ENCODE measurements at places on chromosomes 6 and 20.

- DNase-seq: no peak
Observed at GRCh38 chr20:53023732-53024520, 51.8 kb downstream of the TSHZ2 start.

- DNase-seq: no peak
Observed at GRCh38 chr6:137283940-137284810, 65.0 kb upstream of the IFNGR1 start.

DNA sequence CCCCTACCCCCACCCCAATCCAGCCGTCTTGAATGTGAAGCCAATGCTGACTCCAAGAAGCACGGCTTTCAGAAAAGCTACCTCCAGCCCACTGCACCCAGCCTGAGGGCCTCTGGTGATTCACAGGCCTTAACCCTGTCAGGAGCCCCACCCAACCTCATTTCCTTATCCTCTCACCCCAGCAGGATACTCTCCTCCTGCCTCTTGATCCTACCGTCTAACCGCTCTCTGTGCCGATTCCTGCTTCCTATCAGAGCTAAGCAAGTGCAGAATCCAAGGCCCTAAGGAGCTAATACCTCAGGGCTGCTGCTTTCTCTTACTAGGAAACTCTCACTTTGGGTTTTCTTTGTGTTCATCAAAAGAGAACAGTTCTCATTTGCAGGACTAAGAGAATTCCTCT lies 47.2 kb downstream of the TRERF1 start:
- DNase-seq: no peak

DNA sequence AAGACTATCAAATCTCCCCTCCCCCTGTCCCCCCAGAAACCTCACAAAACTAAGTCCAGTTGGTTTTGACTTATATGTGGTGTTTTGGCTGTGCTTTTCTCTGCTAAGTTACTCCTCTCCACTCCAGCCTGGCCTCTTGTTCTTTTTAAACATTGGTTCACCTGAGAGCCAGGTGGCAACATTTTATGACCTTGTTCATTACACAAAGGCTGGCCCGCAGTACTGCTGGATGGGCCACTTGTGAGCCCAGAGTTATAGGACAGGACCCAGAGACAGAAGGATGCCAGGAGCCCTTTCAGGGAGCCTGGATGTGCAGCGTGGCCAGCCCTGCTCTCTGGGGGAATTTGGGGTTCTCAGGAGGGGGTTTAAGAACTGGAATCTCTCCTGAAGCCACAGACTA lies 90.0 kb downstream of the RAMACL start:
- DNase-seq: no peak

DNA sequence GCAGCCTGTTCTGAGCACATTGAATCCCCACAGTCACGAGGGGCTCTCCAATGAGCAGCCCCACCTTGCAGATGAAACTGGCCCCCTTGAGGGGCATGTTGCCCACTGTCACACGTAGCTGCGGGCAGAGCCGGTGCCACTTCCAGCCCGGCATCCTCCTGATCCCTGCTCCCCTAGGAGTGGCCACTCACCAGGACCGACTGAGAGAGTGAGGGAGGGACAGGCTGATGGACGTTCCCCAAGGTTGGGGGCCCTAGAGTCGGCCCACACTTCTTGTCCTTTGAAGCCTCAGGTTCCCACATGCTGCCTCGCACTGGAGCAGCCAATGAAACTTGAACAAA lies 10.5 kb downstream of the ENTPD6 start:
- DNase-seq: no peak

DNA sequence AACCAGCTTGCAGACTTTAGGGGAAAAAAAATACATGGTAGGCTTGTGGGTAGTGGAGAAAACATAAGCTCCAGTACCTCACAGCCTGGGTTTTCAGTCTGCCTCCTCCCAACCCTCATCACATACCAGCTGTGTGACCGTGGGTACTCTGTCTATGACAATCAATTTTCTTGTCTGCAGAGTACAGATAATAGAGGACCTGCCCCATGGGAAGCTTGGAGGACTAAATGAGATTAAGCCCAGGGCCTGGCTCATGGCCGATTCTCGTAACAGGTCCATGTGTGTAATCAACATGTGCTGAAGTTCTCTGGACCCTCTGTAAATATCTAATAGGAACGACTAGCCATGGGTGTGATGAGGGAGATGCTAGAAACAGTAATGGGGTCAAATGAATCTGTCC lies 34.0 kb downstream of the NT5E start:
- DNase-seq: no peak

GRCh38 chr6:108675226-108676200 lies 114.8 kb downstream of the FOXO3 start:
- DNase-seq: no peak

GRCh38 chr6:133748628-133749027 lies 140.3 kb upstream of the TCF21 start:
- DNase-seq: no peak

- no peak for DNase-seq
Observed at GRCh38 chr20:10781526-10781925, 107.7 kb upstream of the JAG1 start.

DNA sequence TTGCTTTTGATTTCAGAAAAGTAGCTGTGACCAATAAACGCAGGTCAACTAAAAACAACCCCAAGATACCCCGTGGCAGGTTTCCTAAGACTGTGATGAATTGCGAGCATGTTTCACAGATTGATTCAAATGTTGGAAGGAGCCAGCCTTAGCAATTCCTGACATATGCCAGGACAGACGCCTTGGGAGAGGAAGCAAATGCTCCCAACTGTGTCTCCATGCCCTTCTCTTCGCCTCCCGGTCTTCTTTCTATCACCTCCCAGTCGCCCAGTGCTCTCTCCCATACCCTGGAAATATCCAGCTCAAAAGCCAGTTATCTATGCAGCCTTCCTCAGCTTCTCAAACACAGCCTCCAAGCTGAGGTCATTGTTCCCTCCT lies 32.0 kb downstream of the KIAA0319 start:
- DNase-seq: peak; percentile 10

GRCh38 chr6:124090491-124090890 lies 286.8 kb downstream of the NKAIN2 start:
- DNase-seq: no peak

DNA sequence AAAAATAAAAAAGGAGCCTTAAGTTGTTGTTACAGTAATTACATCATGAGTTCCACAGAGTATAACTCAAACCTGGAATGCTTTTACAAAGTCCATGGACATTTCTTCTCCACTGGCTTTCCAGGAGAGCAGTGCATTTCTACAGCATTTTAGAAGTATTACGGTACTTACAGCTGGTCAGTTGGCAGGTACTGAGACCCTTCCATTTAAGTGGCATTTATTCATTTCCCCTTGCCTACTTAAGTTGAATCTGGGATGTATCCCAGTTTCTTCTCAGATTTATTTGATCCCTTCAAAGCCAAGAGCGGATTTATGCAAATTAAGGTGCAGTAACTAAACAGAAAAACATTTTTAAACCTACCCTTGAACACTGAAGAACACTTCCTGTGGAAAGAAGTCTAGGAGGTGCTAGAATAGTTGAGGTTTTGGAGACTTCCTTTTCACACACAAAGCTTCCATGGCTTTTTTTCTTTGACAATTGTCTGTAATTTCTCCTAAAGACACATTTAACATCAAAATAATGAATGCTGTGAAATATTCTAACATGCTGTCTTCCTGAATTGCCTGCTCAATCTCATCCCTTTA lies 3.4 kb downstream of the PRDM13 start:
- DNase-seq: no peak
